ENCODE measurements at places on chromosomes 12 and 14. TPM values are rescaled to one million over a fixed set of nuclear protein-coding genes. Genes with fewer than 3 reads are reported as not detected.

DNA sequence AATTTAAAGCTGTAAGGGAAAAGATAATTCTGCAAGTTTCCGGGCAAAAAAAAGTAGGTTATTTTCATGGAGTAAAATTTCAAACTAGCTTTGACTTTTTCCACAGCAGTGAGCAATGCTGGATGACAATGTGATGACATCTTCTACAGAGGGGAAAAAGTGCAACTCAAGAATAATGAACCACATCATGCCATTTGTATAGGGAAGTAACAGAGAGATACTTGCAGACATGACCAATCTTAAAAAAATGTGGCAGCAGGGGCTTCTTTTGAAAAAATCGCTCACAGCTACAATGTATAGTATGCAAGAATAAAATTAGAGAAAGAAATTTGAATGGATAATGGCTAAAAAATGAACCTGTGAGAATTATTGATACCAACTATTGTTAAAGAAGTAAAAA is 115.5 kb downstream of the DHRS2 start:
- DNase-seq, result no peak

- DNase-seq, result no peak
Observed at GRCh38 chr12:53102883-53103807, at the start of gene SOAT2. Gene SOAT2 (plus strand): TSS chr12:53103486. CDS start chr12:53103578, 92 bp downstream.

GRCh38 chr14:22549981-22550673 is 38.9 kb downstream of the DAD1 start:
- no peak for DNase-seq

GRCh38 chr12:104873374-104873773 is 84.7 kb downstream of the SLC41A2 start:
- DNase-seq, result no peak

GRCh38 chr14:100654025-100654813 is 67.0 kb upstream of the BEGAIN start:
- no peak for DNase-seq

- peak; percentile 9 for DNase-seq
Observed at GRCh38 chr12:40215982-40216381, 8.8 kb upstream of the LRRK2 start.

- DNase-seq, result peak; percentile 73
Observed at GRCh38 chr12:65948320-65949008, 124.2 kb downstream of the HMGA2 start.

GRCh38 chr12:124820199-124820598 is 43.5 kb downstream of the SCARB1 start:
- DNase-seq, result no peak

The PTCSC3 gene
- polyA plus RNA-seq, result not detected

The ITGB7 gene
- 0.59 TPM for polyA plus RNA-seq

DNA sequence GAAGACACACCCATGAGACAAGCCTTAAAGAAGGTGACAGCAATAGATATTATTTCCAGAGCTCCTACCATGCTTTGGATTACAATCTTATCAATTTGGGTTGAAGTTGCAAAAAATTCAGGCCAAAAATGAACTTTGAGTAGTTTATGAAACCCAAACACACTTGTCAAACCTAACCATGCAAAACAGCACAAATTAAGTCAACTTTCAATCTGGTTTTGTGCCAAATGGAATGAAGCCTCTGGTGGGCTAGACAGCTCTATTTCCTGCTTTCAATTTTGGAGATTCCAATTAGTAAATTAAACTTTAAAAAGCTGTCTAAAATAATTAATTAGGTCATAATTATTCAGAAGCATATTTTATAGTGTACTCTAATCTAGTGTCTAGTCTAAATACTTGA is 203.4 kb downstream of the SYT1 start:
- DNase-seq, result no peak

GRCh38 chr12:9669534-9669933 is at the start of gene CLEC2D:
Gene CLEC2D (plus strand): TSS chr12:9669713. CDS start chr12:9669735, 22 bp downstream.
- no peak for DNase-seq

DNA sequence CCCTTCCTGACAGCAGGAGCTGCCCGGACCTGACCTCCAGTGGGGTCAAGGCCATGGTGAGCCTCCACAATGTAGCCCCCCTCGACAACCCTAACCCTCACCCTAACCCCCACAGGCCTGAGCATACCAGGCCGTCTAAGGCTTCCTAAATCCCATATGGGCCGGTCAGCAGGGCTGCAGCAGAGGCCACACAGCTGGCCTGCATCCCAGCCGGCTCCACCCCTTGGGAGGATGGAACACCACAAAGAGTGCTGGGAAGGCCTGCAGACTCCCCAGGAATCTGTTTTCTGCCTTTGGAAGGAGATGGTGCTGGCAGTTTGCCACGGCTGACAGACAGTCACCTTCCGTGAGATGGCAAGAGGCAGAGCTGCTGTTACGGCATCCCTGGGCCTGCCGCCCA is 2.8 kb downstream of the TMEM179 start:
- DNase-seq, result no peak

DNA sequence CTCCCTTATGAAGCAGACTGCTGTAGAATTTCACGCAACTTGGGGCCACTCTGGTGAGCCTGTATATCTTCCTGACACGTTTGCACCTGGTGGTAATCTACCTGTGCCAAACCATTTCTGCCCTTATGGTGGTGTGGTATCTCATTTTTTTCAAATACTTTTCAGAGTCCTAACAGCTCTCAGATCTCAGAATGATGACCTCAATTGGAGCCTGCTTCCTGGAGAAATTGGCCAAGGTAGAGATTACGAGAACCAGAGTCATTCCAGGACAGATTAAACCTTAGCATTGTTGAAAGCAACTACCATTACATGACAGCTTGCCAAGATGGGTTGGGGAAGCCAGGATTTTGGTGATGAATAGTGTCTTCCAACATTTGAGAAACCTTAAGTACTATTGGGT is 48.2 kb downstream of the CPSF6 start:
- DNase-seq, result no peak

- DNase-seq, result no peak
Observed at GRCh38 chr12:66976526-66976925, 292.6 kb upstream of the CAND1 start.

- no peak for DNase-seq
Observed at GRCh38 chr12:72201457-72201856, 70.7 kb upstream of the TRHDE start.

- DNase-seq, result no peak
Observed at GRCh38 chr12:108193917-108194316, 64.8 kb downstream of the WSCD2 start.

The AQP6 gene
- polyA plus RNA-seq, result not detected

The ASIC1 gene
- polyA plus RNA-seq, result 4.9 TPM

GRCh38 chr12:224330-224729 is 10.4 kb upstream of the SLC6A12 start:
- no peak for DNase-seq

- DNase-seq, result no peak
Observed at GRCh38 chr12:132537049-132537448, 47.1 kb downstream of the FBRSL1 start.

- no peak for DNase-seq
Observed at GRCh38 chr14:104717646-104718045, 6.4 kb upstream of the ADSS1 start.

The KRT85 gene
- not detected for polyA plus RNA-seq

The NR1H4 gene
- not detected for polyA plus RNA-seq

The MYF6 gene
- 0.06 TPM for polyA plus RNA-seq

The SOS2 gene
- polyA plus RNA-seq, result 6.4 TPM
